ENCODE measurements at places on chromosomes 6 and 20.
A peak's percentile ranks its signal among the peaks of the same experiment; 100 is the strongest.

GRCh38 chr6:107670792-107671199, 153.3 kb downstream of the SCML4 start:
- no peaks in the 10 kb centered on the region for H3K27me3 ChIP-seq
- peaks cover 19% of the 10 kb centered on the region for H3K4me1 ChIP-seq
- H3K4me3 ChIP-seq: no peak overlapping the region
- H3K27ac ChIP-seq: no peak overlapping the region
- no peaks in the 10 kb centered on the region for H3K36me3 ChIP-seq

DNA sequence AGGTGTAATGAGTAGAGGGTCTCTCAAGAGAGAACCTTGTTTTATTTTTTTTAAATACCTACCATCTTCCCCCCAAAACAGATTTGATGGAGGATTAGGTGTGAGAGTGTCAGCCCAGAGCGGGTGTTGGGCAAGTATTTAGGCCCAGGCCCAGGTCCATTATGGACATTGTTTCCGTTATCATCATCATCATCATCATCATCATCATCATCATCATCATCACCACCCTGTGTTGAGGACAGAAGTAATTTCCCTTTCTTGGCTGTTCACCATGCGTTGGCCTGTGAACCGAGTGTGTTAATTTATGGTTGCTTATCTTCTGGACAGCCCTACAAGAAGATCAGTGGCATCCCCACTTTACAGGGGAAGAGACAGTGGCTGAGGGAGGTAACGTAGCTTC, 28.6 kb downstream of the PSMF1 start:
- no peaks in the 10 kb centered on the region for H3K27me3 ChIP-seq
- H3K36me3 ChIP-seq: peaks cover 27% of the 10 kb centered on the region
- H3K4me1 ChIP-seq: no peaks in the 10 kb centered on the region
- H3K4me3 ChIP-seq: no peak overlapping the region

- 0 out of 2 replicates have a peak, but pooled peaks cover 2% of the 10 kb centered on the region for H3K36me3 ChIP-seq
- H3K4me1 ChIP-seq: no peaks in the 10 kb centered on the region
- H3K4me3 ChIP-seq: no peak overlapping the region
- H3K27me3 ChIP-seq: no peaks in the 10 kb centered on the region
Measured at GRCh38 chr6:4853349-4853748, 77.1 kb downstream of the CDYL start.

DNA sequence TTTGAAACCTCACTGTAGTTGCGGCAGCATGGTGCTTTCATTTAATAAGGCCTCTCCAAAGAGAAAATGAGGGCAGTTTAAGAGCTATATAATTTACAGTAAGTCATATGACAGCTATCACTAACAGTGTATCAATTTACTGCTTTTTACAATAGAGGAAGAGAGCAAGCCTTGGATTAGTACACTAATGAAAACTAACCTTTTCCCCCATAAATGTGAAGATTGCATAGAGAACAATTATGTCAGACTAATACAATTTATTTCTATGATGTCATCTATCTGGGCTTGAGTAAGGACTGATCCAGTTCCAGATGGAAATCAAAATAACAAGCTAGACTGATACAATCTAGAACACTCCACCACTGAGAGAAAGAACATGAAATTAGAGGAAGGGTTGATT, 78.1 kb upstream of the FAM83B start:
- peak; percentile 1 for DNase-seq
- H3K36me3 ChIP-seq: no peaks in the 10 kb centered on the region
- H3K27ac ChIP-seq: no peak overlapping the region

DNA sequence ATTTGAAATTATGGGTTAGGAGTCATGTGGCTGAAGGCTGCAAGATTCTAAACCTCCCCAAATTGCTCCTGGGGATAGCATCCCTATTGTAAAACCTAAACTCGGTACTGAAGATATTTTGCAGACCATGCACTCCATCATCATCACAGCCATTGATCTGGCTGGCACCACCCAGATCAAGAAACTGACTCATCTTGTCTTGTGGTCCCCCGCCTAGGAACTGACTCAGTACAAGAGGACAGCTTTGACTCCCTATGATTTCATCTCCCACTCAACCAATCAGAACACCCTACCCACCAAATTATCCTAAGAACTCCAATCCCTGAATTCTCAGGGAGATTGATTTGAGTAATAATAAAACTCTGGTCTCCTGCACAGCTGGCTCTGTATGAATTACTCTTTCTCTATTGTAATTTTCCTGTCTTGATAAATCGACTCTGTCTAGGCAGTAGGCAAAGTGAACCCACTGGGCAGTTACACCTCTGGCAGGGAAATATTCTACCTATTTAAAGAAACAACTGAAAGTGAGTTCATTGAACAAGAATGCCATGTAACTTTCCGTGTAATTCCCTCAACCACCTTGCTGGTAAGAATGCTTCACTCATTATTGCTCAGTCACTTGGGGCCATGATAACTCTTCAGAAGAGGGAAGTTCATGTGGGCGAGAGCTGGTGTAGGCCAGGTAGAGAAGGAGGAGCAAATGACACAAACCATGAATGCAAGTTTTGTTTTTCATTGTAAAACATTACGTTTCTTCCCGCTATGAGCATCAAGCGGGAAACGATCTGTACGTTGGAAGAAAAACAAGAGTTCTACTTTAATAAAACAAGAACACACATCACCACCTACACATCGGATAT, 602.9 kb upstream of the ARID1B start:
- no peak overlapping the region for H3K27ac ChIP-seq
- no peaks in the 10 kb centered on the region for H3K27me3 ChIP-seq
- DNase-seq: no peak
- no peaks in the 10 kb centered on the region for H3K4me1 ChIP-seq
- no peaks in the 10 kb centered on the region for H3K36me3 ChIP-seq

DNA sequence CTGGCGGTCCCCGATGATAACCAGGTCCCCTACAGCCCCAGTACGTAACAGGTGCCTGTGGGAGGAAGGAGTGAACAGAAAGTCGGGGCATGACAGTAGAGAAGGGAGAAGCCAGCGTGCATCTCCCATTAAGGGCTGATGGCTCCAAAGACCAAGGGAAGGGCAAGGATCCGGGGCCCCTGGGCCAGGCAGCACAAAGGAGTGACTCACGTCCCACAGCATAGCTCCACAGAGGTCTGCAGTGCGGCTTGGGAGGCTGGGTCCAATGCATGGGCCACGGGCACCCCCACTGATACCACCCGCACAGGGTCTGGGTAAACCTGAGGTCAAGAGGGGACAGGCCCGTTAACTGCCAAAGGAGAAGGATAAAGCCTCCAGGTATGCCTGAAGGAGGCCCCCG, 10.3 kb downstream of the AARS2 start:
- no peak overlapping the region for H3K4me3 ChIP-seq
- H3K4me1 ChIP-seq: no peaks in the 10 kb centered on the region
- peaks cover 2% of the 10 kb centered on the region for H3K27me3 ChIP-seq
- DNase-seq: no peak
- peaks cover 65% of the 10 kb centered on the region for H3K36me3 ChIP-seq

DNA sequence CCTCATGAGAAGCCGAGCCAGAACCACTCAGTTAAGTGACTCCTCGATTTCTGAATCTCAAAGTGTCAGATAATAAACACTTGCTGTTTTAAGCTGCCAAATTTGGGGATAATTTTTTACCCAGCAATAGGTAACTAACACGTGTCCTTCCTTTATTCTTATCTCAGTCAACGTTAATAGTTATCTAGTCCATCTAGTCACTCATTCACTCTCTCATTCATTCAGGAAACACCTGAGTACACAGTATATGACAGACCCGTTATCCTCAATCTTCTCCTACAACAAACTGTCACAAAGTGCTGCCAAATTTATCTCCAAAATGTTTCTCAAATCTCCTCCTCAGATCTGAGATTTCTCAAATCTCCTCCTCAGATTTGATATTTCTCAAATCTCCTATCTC, 13.1 kb downstream of the FAM184A start:
- no peak overlapping the region for H3K4me3 ChIP-seq
- no peak for DNase-seq
- H3K36me3 ChIP-seq: no peaks in the 10 kb centered on the region

- no peak overlapping the region for H3K27ac ChIP-seq
- H3K27me3 ChIP-seq: no peaks in the 10 kb centered on the region
- no peaks in the 10 kb centered on the region for H3K36me3 ChIP-seq
Measured at GRCh38 chr6:12851123-12851695, 134.6 kb downstream of the PHACTR1 start.

- H3K36me3 ChIP-seq: no peaks in the 10 kb centered on the region
- H3K4me1 ChIP-seq: peaks cover 3% of the 10 kb centered on the region
- DNase-seq: peak; percentile 35
- H3K27me3 ChIP-seq: no peaks in the 10 kb centered on the region
- H3K27ac ChIP-seq: no peak overlapping the region
Measured at GRCh38 chr6:118844915-118845314, 49.0 kb upstream of the ASF1A start.

- no peak overlapping the region for H3K4me3 ChIP-seq
- peak; percentile 44 for DNase-seq
- H3K36me3 ChIP-seq: no peaks in the 10 kb centered on the region
- H3K27ac ChIP-seq: no peak overlapping the region
- H3K4me1 ChIP-seq: no peaks in the 10 kb centered on the region
Measured at GRCh38 chr6:148803979-148804378, 57.1 kb downstream of the UST start.

GRCh38 chr6:6712449-6713403, 124.2 kb downstream of the LY86 start:
- H3K27ac ChIP-seq: peak overlapping the region; percentile 41
- H3K4me3 ChIP-seq: no peak overlapping the region
- DNase-seq: peak; percentile 87
- H3K27me3 ChIP-seq: peaks cover 3% of the 10 kb centered on the region
- H3K4me1 ChIP-seq: peaks cover 18% of the 10 kb centered on the region

DNA sequence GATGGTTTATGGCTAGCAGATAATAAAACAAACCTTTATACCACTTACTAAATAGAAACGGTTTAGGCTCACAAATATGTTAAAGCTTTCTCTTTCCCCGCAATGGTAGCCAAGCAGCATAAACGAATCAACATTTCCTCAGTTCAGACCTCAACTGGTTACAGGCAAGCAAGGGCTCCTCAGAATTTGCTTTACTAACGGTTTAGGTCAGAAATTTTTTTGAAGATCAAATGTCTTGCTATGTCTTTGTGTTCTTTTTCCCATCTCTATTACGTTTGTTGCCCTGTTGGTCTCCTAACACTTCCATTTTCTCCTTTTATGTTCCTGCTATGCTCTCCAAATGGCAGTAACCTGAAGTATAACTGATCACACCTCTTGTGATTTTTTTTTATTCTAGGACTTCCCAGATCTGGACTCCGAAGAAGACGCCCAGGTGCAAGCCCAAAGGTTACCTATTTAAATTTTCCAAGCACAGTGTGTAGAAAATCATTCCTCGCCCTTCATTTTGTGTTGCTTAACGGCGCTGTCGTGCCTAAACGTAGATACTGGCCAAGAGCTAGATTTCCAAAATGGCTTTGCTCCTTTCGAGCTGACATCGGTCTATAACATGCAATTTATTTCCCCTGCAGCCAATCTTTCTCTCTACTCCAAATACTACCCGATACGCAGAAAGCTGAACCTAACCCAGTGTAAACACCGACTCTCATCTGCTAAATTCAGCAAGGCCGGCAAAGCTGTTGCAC, 717 bp upstream of the ASF1A start:
- peak; percentile 67 for DNase-seq
- H3K4me1 ChIP-seq: peaks cover 2% of the 10 kb centered on the region
- no peaks in the 10 kb centered on the region for H3K27me3 ChIP-seq
- no peaks in the 10 kb centered on the region for H3K36me3 ChIP-seq
- H3K27ac ChIP-seq: peak overlapping the region; percentile 79
- H3K4me3 ChIP-seq: peak overlapping the region; percentile 61

DNA sequence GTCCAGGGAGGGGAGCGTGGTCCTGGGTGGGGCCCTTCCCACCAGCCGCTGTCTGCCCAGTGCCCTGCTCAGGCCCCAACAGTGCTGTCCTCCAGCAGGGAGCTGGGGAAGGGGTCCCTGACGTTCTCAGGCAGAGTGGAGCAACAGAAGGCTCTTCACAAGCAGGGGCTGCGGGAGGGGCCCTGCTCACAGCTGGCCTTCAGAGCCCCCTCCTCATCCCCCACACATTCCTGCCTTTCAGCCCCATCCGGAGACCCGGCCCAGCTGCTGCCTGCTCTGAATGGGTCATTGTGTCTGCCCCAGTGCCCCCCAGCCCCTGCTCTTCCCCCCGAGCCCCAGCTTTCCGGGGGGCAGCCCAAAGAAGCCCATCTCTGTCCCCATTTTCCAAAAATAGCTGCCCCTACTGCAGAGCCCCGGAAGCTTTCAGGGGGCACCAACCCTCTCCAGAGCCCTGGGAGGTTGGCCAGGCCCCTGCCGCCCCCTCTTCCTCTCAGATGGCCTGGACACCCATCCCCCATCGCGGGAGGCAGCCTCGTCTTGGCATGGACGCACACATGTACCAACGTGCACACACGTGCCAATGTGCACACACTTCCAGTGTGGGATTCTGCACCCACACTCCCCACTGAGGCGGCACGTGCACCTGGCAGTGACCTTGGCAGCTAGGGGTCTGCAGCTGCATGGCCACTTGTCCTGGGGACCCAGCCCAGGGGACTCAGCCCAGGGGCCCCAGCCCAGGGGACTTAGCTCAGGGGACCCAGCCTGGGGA, 3.7 kb downstream of the COL20A1 start:
- no peaks in the 10 kb centered on the region for H3K4me1 ChIP-seq
- H3K36me3 ChIP-seq: no peaks in the 10 kb centered on the region
- no peak overlapping the region for H3K4me3 ChIP-seq
- DNase-seq: no peak

- no peak overlapping the region for H3K27ac ChIP-seq
- H3K4me3 ChIP-seq: no peak overlapping the region
- no peaks in the 10 kb centered on the region for H3K36me3 ChIP-seq
- no peaks in the 10 kb centered on the region for H3K27me3 ChIP-seq
Measured at GRCh38 chr6:121688974-121689373, 253.5 kb downstream of the GJA1 start.

DNA sequence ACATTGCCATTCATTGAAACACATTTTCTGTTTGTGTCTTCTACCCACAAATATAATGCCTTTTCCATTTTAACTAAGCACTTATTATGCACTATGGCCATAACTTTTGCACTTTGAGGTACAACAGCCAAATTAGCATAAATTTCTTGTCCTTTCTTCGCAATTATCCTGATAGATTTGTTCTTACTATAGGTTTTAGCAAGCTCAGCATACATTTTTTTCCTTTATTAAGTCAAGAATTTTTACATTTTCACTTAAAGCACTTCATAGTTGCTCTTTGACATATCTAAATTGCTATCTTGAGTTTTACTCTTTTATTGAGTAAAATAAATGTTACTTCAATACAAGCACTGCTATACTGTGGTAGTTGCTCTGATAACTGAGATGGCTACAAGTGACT, 5.8 kb downstream of the DEFB114 start:
- no peak for DNase-seq
- H3K36me3 ChIP-seq: no peaks in the 10 kb centered on the region
- no peak overlapping the region for H3K27ac ChIP-seq
- H3K27me3 ChIP-seq: no peaks in the 10 kb centered on the region
- no peak overlapping the region for H3K4me3 ChIP-seq

Data from IMR-90 (cell line).